ENCODE measurements at places on chromosomes 4 and X. TPM values are rescaled to one million over a fixed set of nuclear protein-coding genes. Genes with fewer than 3 reads are reported as not detected.

The IL1RAPL2 gene
- not detected for total RNA-seq

GRCh38 chrX:4762196-4762595, 1048.7 kb upstream of the PRKX start:
- H3K4me1 ChIP-seq, result no peaks in the 10 kb centered on the region
- DNase-seq, result no peak
- H3K27me3 ChIP-seq, result no peaks in the 10 kb centered on the region
- H3K36me3 ChIP-seq, result no peaks in the 10 kb centered on the region

- no peaks in the 10 kb centered on the region for H3K27me3 ChIP-seq
- no peak for DNase-seq
- no peak overlapping the region for H3K4me3 ChIP-seq
- H3K4me1 ChIP-seq, result no peaks in the 10 kb centered on the region
- H3K27ac ChIP-seq, result no peak overlapping the region
- no peaks in the 10 kb centered on the region for H3K36me3 ChIP-seq
Observed at GRCh38 chrX:7841084-7841805, 1.7 kb upstream of the VCX start.

GRCh38 chr4:82415922-82416365, 14.3 kb downstream of the HNRNPDL start:
- peaks cover 8% of the 10 kb centered on the region for H3K4me1 ChIP-seq
- peaks cover 2% of the 10 kb centered on the region for H3K27me3 ChIP-seq
- H3K36me3 ChIP-seq, result no peaks in the 10 kb centered on the region
- H3K4me3 ChIP-seq, result no peak overlapping the region
- no peak for DNase-seq
- no peak overlapping the region for H3K27ac ChIP-seq

The IL15 gene
- 3.8 TPM for total RNA-seq

- no peaks in the 10 kb centered on the region for H3K27me3 ChIP-seq
- H3K4me1 ChIP-seq, result no peaks in the 10 kb centered on the region
- no peak overlapping the region for H3K4me3 ChIP-seq
- no peak overlapping the region for H3K27ac ChIP-seq
- no peak for DNase-seq
- H3K36me3 ChIP-seq, result no peaks in the 10 kb centered on the region
Observed at GRCh38 chrX:127324128-127324527, 504.6 kb downstream of the PRR32 start.

- no peak overlapping the region for H3K27ac ChIP-seq
- no peak for DNase-seq
- no peaks in the 10 kb centered on the region for H3K36me3 ChIP-seq
- peaks cover 40% of the 10 kb centered on the region for H3K27me3 ChIP-seq
- H3K4me3 ChIP-seq, result no peak overlapping the region
Observed at GRCh38 chr4:8144359-8144758, 14.3 kb downstream of the ABLIM2 start.

DNA sequence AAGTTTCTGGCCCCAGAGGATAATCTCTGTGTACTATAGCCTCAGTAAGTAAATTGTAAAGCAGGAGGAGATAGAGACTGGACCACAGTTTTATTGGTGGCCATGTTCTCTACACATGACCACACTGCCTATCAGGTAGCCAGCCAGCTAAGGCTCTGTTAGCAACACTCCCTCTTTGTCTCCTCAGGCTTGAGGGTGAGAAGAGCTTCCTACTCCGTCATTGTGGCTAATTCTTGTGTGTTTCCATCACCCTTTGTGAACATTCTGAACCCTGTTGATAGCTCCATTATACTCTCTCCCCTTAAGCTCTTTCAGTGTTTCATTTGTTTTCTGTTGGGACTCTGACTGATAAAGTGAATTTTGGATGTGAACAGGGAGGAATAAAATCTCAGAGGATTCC, 233.4 kb downstream of the CFAP299 start:
- no peak overlapping the region for H3K4me3 ChIP-seq
- no peak for DNase-seq
- peaks cover 22% of the 10 kb centered on the region for H3K27me3 ChIP-seq
- no peaks in the 10 kb centered on the region for H3K4me1 ChIP-seq

GRCh38 chrX:97284531-97284930, 400.8 kb downstream of the RPA4 start:
- no peak overlapping the region for H3K27ac ChIP-seq
- no peak for DNase-seq
- no peak overlapping the region for H3K4me3 ChIP-seq
- no peaks in the 10 kb centered on the region for H3K27me3 ChIP-seq
- H3K4me1 ChIP-seq, result no peaks in the 10 kb centered on the region

DNA sequence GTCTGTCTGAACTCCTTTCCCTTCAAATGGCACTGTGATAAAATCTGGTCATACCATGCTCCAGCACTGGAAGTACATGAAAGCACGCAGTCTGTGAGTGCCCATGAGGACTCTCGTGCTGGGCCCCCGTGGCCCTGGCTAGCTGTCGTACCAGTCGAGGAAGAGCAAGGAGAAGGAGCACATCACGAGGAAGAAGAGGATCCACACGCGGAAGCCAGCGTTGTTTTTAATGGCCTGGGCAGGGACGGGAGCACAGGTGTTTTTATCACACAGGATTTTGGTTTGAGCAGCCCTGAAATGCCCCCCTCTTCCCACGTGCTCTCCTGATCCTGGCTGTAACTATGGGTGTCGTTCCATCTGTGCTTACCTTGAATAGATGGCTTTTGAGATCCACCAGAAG, 33.0 kb downstream of the NSG1 start:
- H3K36me3 ChIP-seq, result peaks cover 29% of the 10 kb centered on the region
- H3K4me3 ChIP-seq, result no peak overlapping the region
- no peak for DNase-seq
- no peaks in the 10 kb centered on the region for H3K27me3 ChIP-seq
- H3K27ac ChIP-seq, result no peak overlapping the region

DNA sequence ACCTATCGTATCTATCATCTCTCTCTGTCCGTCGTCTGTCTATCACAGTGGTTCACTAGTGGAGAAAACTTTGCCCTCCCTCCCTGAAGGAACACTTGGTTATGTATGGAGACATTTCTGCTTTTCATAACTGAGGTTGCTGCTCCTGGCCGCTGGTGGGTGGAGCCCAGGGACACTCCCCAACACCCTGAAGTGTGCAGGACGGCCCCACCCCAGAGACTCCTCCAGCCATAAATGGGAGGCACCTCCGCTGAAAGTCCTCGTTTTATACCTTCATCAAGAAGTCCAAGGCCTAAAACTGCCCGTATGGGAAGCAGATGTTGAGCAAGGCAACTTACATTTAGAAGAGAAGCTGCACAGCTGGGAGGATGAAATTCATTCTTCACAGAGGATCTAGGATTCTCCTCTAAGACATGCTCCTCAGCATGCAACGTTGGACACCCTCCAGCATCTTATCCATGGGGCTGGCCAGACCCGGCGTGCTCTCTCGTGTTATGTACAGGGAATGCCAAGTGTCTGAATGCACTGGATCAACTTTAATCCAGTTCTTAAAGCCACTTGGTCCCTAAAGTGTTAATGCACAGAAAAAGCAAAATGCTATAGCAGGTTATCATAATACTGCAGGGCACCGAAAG, 43.5 kb downstream of the PRKX start:
- H3K4me3 ChIP-seq, result no peak overlapping the region
- H3K27ac ChIP-seq, result no peak overlapping the region
- DNase-seq, result no peak
- H3K36me3 ChIP-seq, result peaks cover 48% of the 10 kb centered on the region
- H3K4me1 ChIP-seq, result no peaks in the 10 kb centered on the region

DNA sequence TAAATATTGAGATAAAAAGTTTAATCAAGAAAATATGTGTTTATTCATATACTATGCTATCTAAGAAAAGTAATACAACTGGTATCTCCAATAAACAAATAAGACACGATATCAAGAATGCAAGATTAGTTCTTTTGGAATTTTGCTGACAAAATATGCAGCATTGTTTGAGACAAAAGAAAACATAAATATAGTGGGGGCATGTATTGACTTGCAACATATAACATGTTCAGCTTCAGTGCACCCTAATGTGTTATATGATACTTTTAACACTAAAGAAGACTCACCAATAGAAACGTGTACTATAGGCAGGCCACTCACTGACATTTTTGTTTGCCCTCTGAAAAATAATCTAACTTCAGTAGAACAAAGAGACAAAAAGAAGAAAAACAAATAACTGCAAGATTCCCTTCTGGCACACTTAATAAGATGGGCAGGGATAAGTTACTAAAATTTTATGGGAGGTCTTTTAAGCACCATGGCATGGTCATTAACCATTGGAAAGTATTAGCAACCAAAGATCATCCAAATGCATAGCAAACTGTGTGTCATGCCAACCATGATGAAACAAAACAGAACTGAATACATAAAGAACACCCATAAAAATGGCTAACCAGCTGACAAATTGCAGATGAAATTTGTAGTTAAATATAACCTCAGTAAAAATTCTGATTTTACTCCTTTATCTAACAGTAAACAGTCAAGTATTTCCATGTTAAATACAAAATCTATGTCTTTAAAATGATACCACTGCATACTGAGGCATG, 447.9 kb upstream of the FAM241A start:
- peaks cover 2% of the 10 kb centered on the region for H3K27me3 ChIP-seq
- DNase-seq, result no peak
- no peak overlapping the region for H3K27ac ChIP-seq
- no peaks in the 10 kb centered on the region for H3K36me3 ChIP-seq
- H3K4me3 ChIP-seq, result no peak overlapping the region
- no peaks in the 10 kb centered on the region for H3K4me1 ChIP-seq

DNA sequence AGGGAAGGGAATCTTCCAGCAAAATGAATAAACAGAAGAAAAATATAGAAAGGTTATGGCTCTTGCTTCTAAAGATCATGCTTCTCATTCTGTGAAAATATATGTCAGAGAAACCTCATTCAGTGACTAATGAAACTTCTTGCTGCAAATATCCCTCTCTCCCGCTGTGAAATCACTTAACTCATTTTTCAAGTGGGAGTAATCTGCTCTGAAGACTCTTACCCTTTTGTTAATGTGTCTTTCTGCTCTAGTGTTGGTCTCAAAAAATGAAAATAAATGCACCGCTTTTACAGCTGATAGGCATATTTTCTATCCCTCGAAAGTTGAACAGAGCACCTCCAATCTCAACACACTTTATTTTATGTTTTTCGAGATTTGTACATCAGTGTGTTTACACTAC, 252.3 kb downstream of the NLGN4X start:
- H3K4me1 ChIP-seq, result no peaks in the 10 kb centered on the region
- H3K4me3 ChIP-seq, result no peak overlapping the region
- H3K27ac ChIP-seq, result no peak overlapping the region
- H3K36me3 ChIP-seq, result no peaks in the 10 kb centered on the region

The GC gene
- total RNA-seq, result not detected

The PAGE4 gene
- total RNA-seq, result not detected

DNA sequence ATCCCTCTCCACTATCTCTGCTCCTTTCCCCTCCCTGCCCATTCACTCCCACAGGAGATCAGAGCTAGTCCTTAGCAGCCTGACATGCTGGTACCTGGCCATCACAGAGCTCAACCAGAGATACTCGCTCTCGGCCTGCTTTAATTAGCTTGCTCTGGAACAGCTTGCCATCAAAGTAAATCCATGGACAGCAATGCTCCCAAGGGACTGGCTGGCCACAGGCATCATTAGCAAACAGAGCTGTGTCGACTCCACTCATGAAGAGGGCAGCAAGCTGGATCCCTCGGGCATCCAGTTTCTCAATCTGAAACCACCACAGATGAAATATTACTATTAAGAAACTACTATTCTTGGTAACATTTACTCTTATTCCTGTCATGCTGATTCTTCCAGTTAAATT, 43.4 kb upstream of the PHF8 start:
- H3K27me3 ChIP-seq, result no peaks in the 10 kb centered on the region
- no peak for DNase-seq
- no peaks in the 10 kb centered on the region for H3K4me1 ChIP-seq
- peaks cover 8% of the 10 kb centered on the region for H3K36me3 ChIP-seq
- H3K27ac ChIP-seq, result no peak overlapping the region

DNA sequence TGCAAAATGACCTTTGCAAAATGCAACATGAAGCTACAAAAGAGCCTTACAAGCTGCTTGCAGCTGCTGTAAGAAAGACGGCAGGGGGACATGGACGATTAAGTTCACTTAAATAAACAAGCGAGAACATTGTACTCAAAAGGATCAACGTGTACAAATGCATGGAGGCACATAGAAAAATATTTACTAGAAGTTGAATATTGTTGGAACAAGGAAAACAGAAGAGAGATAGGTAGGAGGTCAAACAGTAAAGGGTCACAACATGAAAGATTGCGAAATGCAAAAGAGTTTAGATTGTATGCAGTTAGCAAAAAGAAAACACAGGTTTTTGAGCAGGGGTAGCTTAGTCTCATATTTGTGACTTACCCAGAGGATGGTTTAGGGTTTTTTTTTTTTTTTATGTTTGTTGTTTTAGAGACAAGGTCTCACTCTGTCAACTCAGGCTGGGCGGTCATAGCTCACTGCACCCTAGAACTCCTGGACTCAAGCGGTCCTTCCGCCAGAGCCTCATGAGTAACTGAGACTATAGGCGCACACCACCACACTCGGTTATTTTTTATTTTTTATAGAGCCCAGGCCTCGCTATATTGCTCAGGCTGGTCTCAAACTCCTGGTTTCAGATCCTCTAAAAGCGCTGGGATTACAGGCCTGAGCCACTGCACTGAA, 1.4 kb upstream of the PHF8 start:
- DNase-seq, result no peak
- H3K4me1 ChIP-seq, result peaks cover 9% of the 10 kb centered on the region
- peak overlapping the region; percentile 100 for H3K27ac ChIP-seq
- no peaks in the 10 kb centered on the region for H3K36me3 ChIP-seq
- H3K27me3 ChIP-seq, result no peaks in the 10 kb centered on the region

- no peak for DNase-seq
- H3K36me3 ChIP-seq, result no peaks in the 10 kb centered on the region
- peaks cover 9% of the 10 kb centered on the region for H3K4me1 ChIP-seq
- no peak overlapping the region for H3K27ac ChIP-seq
Observed at GRCh38 chr4:156173486-156173885, 219.8 kb upstream of the CTSO start.

DNA sequence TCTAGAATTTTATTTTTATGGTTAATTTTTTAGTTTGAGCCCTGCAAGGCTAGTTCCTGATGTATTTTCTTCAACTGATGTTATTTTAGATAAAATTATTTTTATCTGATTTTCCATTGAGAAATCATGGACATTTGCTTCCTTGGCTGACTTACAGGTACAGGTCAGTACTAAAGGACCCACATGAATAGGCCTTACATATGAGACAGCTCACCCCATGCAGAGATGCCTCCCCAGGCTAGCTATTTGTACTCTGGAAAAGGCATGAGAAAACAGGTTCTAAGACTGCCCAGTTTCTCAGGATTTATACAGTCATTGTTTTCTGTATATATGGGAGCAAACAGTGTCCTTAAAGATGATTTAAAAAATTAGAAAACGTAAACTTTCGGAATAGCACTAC, 255.5 kb downstream of the BMPR1B start:
- H3K4me1 ChIP-seq, result peaks cover 2% of the 10 kb centered on the region
- no peak for DNase-seq
- H3K4me3 ChIP-seq, result no peak overlapping the region
- H3K27ac ChIP-seq, result no peak overlapping the region

The DCAF8L1 gene
- total RNA-seq, result not detected

The HELT gene
- not detected for total RNA-seq

The TRPC5OS gene
- total RNA-seq, result not detected
